ENCODE measurements at places on chromosomes 4 and X.

DNA sequence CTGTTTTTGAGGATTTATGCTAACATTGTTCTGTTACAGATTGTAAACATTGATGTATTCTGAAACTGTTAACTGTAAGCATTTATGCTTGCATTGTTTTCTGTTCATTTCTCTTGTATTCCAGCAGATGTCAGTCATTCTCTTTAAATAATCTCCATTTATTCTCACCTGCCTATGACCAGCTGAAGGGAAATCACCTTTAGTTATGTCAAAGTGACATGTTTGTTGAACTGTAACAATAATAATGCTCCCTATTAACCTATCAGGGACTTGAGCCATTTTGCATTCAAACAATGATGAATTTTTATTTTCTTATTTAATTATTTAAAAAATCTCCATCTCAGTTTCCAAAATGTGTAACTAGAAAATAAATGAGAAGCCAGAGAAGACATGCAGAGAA lies 58.0 kb downstream of the SPCS3 start:
- DNase-seq = no peak

DNA sequence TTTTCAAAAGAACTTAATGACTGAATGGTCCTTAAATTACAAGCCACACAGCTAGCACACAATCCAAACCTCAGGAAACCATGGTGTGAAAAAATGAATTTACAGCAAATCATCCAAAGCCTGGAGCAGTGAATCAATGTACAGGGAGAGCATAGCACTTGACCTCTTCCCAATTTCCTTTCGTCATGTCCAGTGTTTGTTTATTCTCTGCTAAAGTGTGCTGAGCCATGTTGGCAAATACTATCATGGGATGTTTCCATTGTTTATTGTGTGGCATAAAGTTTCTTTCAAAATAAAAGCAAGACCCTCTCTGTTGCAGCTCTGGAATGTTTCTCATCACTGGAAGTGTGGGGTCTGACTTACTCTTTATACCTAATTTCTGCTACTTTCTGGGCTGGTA lies 25.4 kb upstream of the FAM47B start:
- no peak for DNase-seq

DNA sequence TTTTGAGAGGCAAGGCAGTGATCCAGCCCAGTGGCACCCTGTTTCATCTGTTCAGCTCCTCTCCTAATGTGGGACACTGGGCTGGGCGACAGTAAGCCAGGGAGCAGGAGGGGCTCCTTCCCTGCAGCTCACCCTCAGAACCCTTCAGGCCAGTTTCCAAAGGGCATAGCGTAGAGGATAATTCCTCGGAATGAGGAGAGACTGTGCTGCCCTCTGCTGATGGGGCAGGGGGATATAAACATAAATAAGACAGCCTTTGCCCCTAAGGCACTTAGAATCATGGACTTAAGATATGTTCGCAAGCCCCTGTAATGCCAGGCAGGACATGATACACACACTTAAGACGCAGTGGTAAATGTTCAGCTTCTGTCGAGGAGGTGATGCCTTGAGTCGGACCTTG lies 27.9 kb upstream of the ZNF185 start:
- no peak for DNase-seq

DNA sequence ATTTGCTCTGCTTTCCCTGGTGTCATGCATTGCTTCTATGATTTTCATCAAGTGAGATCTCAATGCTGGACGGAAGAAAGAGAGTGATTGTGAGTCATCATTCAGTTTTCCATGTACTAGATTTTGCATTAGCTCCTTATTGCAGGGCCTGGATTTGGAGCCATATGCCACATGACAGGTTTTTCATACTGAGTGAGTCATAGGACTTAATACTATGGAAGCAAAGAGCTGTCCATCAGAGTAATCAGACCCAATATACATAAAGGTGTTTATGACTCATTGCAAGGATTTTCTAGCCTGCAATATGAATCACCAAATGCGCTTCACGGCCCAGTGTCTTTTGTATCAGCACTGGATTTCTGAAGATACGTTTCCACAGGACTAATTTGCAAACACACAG lies 11.2 kb upstream of the TFDP3 start:
- DNase-seq = no peak

- no peak for DNase-seq
Observed at GRCh38 chrX:5965406-5965805, 263.3 kb downstream of the NLGN4X start.

All from skeletal muscle cell (primary cell).